ENCODE measurements at places on chromosomes 7 and 10.

GRCh38 chr10:98209441-98209840 is 58.6 kb downstream of the LOXL4 start:
- no peak for DNase-seq

GRCh38 chr7:158527038-158527437 is 60.6 kb downstream of the PTPRN2 start:
- DNase-seq = no peak

- DNase-seq = no peak
These were observed 74.1 kb downstream of the NRBF2 start for GRCh38 chr10:63206997-63207811.

GRCh38 chr10:123518765-123519164 is 147.4 kb upstream of the GPR26 start:
- DNase-seq = no peak

- no peak for DNase-seq
These were observed 56.9 kb downstream of the RBM20 start for GRCh38 chr10:110700947-110701616.

DNA sequence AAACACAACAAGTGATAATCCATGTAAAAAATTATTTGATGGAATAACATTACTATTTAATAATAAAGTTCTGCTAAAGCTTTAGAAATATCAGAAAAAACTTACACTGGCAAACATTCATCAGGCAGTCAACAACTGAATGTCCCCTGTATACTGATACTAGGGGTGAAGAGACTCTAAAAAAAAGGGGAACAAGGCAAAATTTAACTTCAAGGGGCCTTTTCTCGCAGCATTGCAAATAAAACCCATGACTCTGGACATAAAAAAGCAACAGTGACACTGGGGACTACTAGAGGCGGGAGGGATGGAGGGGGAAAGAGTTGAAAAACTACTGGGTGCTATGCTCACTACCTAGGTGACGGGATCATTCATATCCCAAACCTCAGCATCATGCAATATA is 5.8 kb upstream of the IFRD1 start:
- DNase-seq = no peak

GRCh38 chr7:5354460-5355232 is 69.0 kb downstream of the TNRC18 start:
- no peak for DNase-seq

- no peak for DNase-seq
These were observed 56.3 kb downstream of the CRTAC1 start for GRCh38 chr10:97974100-97974499.
